ENCODE measurements at places on chromosomes 11 and 22. TPM values are rescaled to one million over a fixed set of nuclear protein-coding genes. Genes with fewer than 3 reads are reported as not detected.
A peak's percentile ranks its signal among the peaks of the same experiment; 100 is the strongest.

DNA sequence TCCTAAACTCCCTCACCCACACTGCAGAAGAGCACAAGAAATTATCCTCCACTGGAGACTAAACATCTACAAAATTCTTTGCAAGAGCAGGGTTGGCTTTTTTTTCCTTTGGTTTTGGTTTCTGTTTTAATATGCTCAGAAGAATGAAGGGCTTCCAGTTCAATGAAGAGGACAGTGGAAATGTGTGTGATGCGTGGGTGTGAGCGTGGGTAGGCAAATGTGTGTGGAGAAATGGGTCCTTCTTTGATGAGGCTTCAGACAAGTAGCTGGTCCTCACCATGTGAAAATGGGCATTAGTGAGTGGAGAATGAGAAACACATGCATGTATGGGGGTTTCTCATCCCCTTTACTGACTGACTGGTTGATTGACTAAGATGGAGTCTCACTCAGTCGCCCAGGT lies 263.3 kb upstream of the SYN3 start:
- no peak overlapping the region for H3K27ac ChIP-seq
- no peaks in the 10 kb centered on the region for H3K36me3 ChIP-seq
- no peaks in the 10 kb centered on the region for H3K27me3 ChIP-seq
- H3K4me3 ChIP-seq, result no peak overlapping the region

The GRM5 gene
- total RNA-seq, result not detected

DNA sequence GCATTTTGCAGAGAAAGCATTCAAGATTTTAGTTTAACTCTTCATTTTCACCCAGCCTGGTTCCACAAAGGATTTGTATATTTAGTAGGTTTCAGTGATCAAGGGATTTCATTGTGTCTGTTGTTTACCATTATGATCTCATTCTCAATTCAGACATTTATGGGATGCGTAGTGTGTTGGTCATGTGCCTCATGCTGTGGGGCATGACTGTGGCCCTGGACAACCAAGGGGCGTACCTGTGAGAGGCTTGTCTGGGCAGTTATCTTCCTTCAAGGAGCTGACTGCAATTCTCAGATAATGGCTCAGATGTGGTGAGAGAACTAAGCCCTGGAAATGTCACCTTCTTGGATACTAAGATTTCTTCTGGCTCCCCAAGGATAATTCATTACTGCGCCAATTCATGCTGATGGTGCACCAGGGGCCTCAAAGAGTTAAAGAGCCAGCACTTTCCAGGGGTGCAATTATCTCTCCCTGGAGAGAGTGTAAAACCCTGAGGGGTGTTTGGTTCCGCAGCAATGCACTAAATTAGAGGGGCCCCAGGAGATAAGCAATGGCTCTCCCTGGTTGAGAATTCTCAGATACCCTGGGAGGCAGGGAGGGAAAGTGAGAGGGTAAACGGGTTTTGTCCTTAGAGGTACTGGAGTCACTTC lies 32.2 kb downstream of the SLC6A5 start:
- no peaks in the 10 kb centered on the region for H3K36me3 ChIP-seq
- H3K27me3 ChIP-seq, result no peaks in the 10 kb centered on the region
- no peak overlapping the region for H3K4me3 ChIP-seq
- no peaks in the 10 kb centered on the region for H3K4me1 ChIP-seq
- no peak overlapping the region for H3K27ac ChIP-seq
- DNase-seq, result no peak

- DNase-seq, result no peak
- H3K27me3 ChIP-seq, result no peaks in the 10 kb centered on the region
- H3K4me1 ChIP-seq, result no peaks in the 10 kb centered on the region
- no peaks in the 10 kb centered on the region for H3K36me3 ChIP-seq
These were observed 187.3 kb upstream of the B3GAT1 start for GRCh38 chr11:134599299-134599771.

GRCh38 chr11:36278531-36279282 lies 10.5 kb downstream of the COMMD9 start:
- H3K36me3 ChIP-seq, result no peaks in the 10 kb centered on the region
- no peak overlapping the region for H3K27ac ChIP-seq
- H3K27me3 ChIP-seq, result no peaks in the 10 kb centered on the region
- no peaks in the 10 kb centered on the region for H3K4me1 ChIP-seq
- no peak for DNase-seq
- H3K4me3 ChIP-seq, result no peak overlapping the region

- no peak overlapping the region for H3K4me3 ChIP-seq
- no peaks in the 10 kb centered on the region for H3K36me3 ChIP-seq
- no peaks in the 10 kb centered on the region for H3K4me1 ChIP-seq
- no peak for DNase-seq
- H3K27me3 ChIP-seq, result no peaks in the 10 kb centered on the region
These were observed 2.4 kb downstream of the PACS1 start for GRCh38 chr11:66072518-66072917.

DNA sequence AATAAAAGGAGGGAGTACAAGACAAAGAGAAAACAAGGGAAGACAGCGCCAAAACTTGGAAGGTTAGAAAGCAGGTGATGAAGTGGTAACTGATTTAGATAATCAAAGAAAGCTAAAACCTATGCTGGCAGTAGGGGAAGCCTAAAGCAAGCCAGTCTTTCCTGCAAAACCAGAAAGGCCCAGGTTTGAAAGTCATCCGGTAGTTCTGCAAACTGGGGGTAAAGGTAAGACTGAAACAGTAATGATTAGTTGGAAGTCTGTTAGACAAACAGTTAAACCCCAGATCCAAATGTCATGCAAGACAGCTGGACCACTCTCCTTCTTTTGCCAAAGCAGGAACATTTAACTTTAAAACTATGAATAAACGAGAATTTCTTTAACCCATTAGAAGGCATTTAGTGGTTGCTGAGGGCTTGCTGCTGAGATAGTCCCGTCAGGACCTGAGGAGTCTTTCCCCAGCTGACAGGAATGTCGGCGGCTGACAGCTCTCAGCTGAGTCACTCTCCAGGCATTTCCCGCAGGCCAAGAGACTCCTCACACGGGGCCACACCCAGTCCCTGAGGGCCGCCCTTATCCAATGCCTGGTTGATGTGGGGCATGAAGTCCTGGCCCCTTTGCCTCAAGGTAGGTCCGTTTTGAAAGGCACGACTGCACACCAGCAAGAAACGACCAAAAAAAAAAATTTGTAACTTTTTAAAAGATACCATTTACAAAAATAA lies 36.3 kb upstream of the CFAP300 start:
- H3K4me3 ChIP-seq, result no peak overlapping the region
- H3K4me1 ChIP-seq, result no peaks in the 10 kb centered on the region
- peak; percentile 69 for DNase-seq
- H3K27me3 ChIP-seq, result no peaks in the 10 kb centered on the region

GRCh38 chr11:1600626-1601025 lies 2.5 kb upstream of the KRTAP5-2 start:
- no peak overlapping the region for H3K27ac ChIP-seq
- no peaks in the 10 kb centered on the region for H3K36me3 ChIP-seq
- no peak for DNase-seq
- H3K4me1 ChIP-seq, result no peaks in the 10 kb centered on the region
- H3K27me3 ChIP-seq, result no peaks in the 10 kb centered on the region
- no peak overlapping the region for H3K4me3 ChIP-seq

- H3K4me1 ChIP-seq, result no peaks in the 10 kb centered on the region
- H3K27ac ChIP-seq, result no peak overlapping the region
- H3K27me3 ChIP-seq, result no peaks in the 10 kb centered on the region
- H3K4me3 ChIP-seq, result no peak overlapping the region
These were observed 2.4 kb upstream of the MMP13 start for GRCh38 chr11:102957953-102958352.

DNA sequence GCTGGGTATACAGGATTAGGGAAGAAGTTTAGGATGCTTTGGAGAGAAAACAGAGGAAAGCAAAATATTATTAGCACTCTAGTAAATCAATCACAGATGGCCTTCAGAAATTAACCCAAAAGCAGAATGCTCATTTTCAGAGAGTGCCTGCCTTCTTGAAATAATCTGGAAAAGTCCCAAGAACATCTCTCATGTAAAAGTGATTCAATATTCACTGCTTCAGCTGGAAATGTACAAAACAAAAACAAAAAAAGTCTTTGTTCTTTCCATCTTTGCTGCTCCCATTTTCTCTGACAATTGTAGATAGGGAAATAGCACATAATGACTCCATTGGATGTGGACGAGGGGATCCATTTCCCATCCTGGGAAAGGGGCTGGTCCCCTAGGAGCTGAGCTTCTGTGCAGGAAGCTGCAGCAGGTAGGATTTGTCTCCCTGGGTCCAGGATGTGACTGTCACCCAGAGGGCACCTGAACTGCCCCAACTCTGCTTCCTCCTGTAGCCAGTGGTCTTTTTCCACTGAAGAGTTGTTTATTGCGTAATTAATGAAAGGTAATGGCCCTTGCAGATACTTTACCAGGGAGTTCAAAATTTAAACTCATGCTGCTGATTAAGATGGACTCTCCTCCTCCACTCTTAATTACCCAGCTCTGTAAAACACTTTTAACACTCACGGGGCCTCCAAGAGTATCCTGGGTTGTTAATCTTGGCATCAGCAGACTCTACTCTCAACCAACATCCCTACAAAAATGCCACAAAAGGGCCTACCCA lies 57.9 kb downstream of the SC5D start:
- no peaks in the 10 kb centered on the region for H3K4me1 ChIP-seq
- no peak overlapping the region for H3K4me3 ChIP-seq
- no peak for DNase-seq

- no peaks in the 10 kb centered on the region for H3K36me3 ChIP-seq
- no peaks in the 10 kb centered on the region for H3K27me3 ChIP-seq
- DNase-seq, result no peak
- peak overlapping the region; percentile 81 for H3K4me3 ChIP-seq
These were observed 526 bp downstream of the TPST2 start for GRCh38 chr22:26589367-26589844.

The C11orf24 gene
- 22.7 TPM for total RNA-seq

DNA sequence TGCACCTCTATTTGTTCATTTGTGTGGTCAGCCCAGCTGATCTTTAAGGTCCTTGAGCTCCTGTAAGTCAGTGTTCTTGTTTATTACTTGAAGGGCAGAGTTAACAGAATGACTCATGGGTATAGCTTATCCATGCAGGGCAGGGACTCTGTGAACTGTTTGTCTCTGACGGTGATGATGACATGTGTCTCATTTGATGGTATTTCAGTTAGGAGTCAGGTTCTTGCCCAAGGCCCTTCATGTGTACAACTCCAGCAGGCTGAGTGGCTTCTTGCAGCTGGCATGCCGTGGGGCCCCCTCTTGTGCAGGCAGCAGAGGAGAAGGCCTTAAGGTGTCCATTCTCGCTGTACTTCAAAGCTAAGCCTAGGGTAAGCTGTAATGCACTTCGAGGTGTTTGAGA lies 165.1 kb downstream of the DBX1 start:
- no peaks in the 10 kb centered on the region for H3K27me3 ChIP-seq
- H3K27ac ChIP-seq, result peak overlapping the region; percentile 51
- H3K4me3 ChIP-seq, result no peak overlapping the region
- DNase-seq, result no peak
- H3K36me3 ChIP-seq, result no peaks in the 10 kb centered on the region
- no peaks in the 10 kb centered on the region for H3K4me1 ChIP-seq

The RFPL2 gene
- total RNA-seq, result not detected

DNA sequence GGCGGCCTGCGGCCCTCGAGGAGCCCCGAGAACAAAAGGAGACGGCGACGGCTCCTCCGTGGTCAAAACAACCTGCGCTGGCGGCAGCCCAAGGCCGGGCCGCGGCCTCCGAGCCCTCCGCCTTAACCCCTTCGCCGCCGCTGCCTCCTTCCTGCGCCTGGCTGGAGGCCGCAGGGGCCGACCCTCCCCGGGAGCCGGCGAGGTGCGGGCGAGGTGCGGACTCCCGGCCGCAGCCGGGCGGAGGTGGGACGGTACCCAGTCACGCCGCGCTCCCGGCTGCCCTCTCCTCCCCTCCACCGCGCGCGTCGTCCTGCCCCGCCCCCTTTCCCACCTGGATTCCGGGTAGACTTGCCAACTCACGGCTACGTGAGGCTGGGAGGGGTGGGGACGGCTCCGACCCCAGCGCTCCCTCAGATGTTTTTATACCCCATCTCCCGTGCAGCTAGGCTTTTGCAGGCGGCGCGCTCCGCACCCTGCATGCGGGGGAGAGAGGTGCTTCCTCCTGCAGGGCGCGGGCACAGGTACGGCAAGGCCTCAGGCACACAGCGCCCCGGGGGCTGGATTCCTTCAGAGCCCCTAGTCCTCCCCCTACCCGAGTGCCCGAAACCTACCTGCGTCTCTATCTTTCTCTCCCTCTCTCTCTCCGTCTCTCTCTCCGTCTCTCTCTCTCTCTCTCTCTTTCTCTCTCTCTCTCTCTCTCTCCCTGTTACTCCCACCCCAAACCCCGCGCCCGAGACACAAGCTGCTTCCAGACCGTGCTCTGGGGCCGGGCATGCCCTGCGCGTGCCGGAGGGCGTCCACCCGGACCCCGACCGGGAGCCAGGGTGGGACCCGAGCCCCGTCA lies 2.0 kb downstream of the PDGFB start:
- peak overlapping the region; percentile 93 for H3K27ac ChIP-seq
- peak; percentile 81 for DNase-seq
- H3K4me1 ChIP-seq, result peaks cover 17% of the 10 kb centered on the region

The MS4A4E gene
- 14.9 TPM for total RNA-seq

GRCh38 chr11:17230867-17231851 lies 23.4 kb upstream of the PIK3C2A start:
- H3K27ac ChIP-seq, result no peak overlapping the region
- H3K4me1 ChIP-seq, result no peaks in the 10 kb centered on the region
- no peak for DNase-seq
- no peaks in the 10 kb centered on the region for H3K36me3 ChIP-seq
- H3K4me3 ChIP-seq, result no peak overlapping the region

DNA sequence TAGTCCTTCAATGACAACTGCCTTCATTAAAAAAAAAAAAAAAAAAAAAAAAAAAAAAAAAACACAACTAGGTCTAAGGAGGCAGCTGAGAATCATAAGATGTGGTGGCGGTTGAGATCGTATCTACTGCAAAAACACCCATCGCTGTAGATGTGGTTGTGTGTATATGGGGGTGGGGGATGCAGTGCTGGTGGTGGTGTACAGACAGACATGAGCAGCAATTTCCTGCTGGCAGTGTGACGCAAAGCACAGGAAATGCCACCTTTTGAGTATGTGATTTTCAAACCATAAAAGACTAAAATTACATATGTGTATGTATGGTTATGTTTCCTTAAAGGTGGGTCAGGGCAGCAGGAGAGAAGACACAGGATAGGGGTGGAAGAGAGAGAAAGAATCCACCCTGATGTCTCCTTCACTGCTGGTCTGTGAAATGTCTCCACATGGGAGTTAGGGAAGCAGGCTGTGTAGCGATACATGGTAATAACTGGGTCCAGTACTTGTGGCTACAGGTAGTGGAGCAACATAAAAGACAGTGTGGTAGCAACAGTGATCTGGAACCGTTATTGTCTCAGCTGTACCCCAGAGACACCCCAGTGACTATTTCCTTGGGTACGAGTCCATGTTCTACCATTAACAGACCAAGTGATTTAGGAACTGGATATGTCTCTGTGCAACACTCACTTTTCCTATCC lies 57.9 kb downstream of the SYTL2 start:
- H3K36me3 ChIP-seq, result no peaks in the 10 kb centered on the region
- H3K27me3 ChIP-seq, result no peaks in the 10 kb centered on the region

DNA sequence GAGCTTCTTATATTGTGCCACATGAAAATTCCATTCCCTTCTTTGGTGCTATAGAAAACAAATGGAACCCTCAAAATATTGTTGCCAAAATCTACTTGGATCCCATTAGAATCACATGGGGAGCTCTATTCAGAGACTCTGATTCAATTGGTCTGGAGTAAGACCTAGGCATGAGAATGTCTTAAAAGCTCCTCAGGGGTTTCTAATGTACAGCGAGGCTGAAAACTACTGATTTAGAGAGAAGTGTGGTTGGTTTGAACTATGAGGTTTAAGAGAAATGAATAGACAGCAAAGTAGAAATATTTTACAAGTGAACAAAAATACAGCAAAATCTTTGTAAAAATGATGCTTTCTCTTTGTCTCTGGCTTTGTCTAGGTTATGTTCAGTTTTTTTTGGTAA lies 514.7 kb downstream of the CNTN5 start:
- no peak overlapping the region for H3K4me3 ChIP-seq
- no peaks in the 10 kb centered on the region for H3K27me3 ChIP-seq
- H3K27ac ChIP-seq, result no peak overlapping the region
- H3K36me3 ChIP-seq, result no peaks in the 10 kb centered on the region

Data from breast epithelium (tissue), 4 donors.